Stimulated activated CD4-positive, alpha-beta T cell treated with anti-CD3 and anti-CD28 coated beads, Interleukin-2, amount 100 ng/mL, for 48 hours (primary cell): ENCODE measurements at places on chromosomes 13 and 19.
A peak's percentile ranks its signal among the peaks of the same experiment; 100 is the strongest.

GRCh38 chr13:102580552-102581169 lies 16.1 kb upstream of the TPP2 start:
- DNase-seq: peak; percentile 16

DNA sequence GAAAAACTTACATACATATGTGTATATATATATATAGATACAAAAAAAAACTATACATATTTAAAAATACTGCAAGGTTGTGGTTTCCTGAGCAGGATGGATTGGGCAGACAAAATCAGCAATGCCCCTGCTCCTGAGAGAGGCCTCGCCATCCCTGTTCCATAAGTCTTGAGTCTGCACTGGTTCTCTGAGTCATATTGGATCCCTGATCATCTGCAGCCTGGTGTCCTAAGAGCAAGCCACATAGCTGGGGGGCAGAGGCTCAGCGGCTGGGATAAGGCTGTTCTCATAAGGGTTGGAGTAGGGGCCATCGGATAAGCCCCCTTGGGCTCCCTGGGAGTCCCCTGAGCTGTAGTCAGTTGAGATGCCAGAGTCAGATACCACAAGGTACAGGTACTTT lies 3.3 kb downstream of the SWSAP1 start:
- no peak for DNase-seq

GRCh38 chr13:45374917-45375316 lies 33.9 kb upstream of the TPT1 start:
- no peak for DNase-seq

DNA sequence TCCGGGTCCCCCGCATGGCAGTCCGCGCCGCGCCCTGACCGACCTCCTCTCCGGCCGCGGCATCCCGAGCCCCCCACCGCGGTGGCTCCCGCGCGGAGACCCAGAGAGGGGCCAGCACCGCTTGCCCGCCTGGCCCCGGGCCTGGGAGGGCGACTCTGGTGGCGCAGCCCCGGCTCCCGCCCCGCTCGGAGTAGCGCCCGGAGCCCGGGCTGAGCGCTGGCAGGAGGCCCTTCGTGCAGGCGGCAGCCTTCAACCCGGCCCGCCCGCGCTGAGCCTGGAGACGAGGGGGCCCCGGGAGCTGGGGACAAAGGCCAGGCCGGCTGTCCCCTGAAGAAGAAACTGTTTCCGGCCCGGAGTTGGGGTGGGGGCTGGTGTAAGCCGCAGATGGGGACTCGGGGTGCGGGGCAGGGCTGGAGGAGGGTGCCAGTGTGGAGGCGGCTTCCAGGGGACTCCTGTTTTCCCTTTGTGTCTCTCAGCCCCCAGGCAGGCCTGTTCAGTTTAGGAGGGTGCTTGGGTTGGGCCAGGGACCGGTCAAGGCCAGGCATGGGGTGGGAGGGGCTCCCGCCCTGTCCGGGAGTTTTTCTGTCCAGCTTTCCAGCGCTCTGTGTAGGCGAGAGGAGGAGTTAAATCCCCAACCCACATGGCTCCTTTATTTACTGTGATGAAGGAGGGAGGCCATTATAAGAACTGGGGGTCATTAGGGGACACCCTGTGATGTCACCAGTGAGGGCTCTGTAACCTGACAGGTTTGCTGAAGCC lies 935 bp downstream of the LRP3 start:
- no peak for DNase-seq

- no peak for DNase-seq
These were observed 7.2 kb downstream of the MED29 start for GRCh38 chr19:39398297-39398864.

DNA sequence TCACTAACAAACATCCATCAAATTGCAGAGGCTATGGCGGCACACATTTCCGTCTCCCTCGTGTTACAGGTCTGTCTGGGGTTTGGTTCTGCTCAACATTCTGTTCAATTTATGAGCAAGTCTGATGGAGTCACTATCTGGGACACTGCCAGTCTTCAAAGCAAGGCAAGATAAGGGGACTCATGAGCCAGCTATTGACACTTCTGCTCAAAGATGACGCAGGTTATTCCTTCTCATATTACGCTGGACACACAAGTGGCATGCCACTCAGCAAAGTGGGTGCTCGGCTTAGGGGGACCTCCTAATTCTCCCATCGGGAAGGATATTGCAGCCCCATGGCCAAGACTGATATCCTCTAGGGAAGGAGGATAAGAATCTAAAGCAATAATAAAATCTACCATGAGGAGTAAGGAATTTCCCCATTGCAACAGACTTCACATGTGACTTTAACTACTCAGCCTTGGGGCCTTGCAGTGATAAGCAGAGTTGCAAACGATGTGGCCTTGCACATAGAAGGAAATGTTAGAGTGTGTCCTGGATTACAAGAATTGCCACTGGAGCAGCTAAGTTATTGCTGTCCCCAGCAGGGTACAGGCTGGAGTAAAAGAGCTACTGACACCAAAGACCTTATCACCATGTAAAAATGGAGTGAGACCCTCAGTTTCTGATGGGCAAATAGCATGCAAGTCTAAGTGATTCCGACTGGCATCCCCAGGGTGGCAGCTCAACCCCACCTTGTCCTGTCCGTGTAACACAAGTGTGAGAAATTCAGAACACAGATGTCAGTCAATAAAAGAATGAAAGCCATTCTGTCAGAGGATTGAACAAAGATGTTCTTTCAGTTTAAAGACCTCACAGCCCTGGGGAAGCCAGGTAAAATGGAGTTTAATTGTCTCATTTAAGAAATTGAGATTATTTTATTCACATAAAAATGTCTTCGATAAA lies 306.1 kb downstream of the IRS2 start:
- DNase-seq: no peak

GRCh38 chr19:10766671-10767201 lies 48.9 kb downstream of the DNM2 start:
- no peak for DNase-seq

DNA sequence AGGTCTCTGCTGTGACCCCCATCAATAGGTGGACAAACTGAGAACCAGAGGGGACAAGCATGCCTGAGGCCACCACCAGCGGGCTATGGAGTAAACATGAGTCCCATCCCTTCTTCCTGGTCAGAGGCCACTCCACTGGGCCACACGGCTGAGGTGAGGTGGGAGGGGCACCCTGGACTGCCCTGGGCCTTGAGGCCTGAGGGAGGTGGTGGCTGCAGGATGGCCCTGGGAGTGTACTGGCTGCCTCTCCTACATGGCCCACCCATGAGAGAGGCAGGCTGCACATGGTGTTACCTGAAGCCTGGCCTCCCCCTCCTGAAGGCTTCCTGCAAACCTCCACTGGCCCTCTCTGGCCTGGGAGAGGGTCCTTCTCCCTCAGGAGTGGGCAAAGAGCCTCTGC lies 222.4 kb downstream of the TUBA3C start:
- no peak for DNase-seq

DNA sequence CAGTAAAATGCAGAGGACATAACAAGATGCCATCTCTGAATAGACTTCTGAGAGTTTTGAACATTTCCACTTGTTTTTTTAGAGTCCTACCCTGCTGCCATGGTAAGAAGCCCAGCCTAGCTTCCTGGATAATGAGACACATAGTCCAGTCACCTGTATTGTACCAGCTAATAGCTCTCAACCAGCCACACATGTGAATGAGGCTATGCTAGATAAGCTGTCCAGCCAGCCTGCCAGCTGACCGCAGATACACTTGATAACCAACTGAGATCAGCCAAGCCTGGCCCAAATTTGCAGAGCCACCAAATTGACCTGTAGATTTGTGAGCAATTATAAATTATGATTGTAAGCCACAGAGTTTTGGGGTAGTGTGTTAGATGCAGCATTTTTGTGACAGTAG lies 10.7 kb downstream of the RFXAP start:
- no peak for DNase-seq

DNA sequence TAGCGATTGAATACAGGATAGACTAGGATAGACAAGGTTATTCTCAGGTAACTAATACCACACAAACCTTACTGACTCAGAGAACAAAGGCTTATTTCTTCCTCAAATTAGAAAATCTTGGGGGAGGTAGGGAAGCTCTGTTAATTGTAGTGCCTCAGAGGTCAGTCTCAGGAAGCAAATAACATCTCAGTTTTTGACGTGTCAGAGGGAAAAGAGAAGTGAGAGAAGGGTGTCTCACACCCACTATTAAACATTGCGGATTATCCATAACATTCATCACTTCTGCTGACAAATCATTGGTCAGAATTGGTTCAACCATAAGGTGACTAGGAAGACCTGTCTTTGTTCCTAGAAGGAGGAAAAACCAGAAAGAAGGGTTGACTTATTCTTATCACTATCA lies 579.4 kb upstream of the MIR17HG start:
- DNase-seq: no peak

- no peak for DNase-seq
These were observed 50.1 kb upstream of the FREM2 start for GRCh38 chr13:38636761-38637160.

DNA sequence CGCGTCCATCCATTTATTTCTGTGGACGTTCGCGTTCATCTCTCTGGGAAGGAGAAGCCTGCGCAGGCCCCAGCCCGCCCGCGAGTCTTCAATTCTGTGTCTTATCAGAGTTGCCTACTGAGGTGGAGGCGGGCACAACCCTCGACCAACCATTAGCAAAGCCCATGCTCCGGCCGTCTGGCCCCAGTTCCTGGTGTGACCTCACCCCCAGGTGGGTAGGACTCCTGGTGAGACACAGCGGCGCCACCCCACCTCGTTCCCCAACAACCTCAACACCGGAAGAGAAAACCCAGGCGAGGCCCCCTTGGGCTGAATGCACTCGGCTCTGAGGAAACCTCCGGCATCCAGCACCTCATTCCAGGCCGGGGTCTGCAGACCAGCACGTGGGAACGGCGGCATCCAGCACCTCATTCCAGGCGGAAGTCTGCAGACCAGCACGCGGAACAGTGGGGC lies 14.7 kb downstream of the ZNF787 start:
- DNase-seq: no peak

DNA sequence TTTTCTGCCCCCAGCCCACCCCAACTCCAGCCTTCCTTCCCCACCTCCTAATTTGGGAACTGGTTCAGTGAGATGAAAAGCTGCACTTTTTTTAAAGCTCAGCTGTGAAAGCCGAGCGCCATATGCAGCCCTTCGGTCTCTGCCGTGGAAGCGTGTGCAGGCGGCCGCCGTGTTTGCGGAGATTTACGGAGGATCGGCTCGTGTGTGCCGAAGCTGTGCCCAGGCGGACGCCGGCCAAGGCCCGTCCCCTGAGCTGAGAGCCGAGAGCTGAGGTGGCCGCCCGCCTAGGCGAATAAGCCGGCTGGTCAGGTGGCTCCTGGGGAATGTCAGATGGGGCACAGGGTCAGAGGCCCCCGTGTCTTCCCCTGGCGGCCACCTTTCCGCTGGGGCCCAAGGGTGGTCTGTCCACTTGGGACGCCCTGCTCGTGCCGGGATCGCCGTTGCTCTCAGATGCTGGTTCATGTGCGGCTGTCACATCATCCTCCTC lies 78.7 kb downstream of the ZNF536 start:
- no peak for DNase-seq

- DNase-seq: no peak
These were observed 77.3 kb downstream of the OLFM4 start for GRCh38 chr13:53105890-53106289.

GRCh38 chr13:50844084-50844875 lies 788 bp upstream of the DLEU7 start:
- no peak for DNase-seq

GRCh38 chr13:52775511-52775910 lies 35.9 kb upstream of the CNMD start:
- no peak for DNase-seq
